Substantia nigra (tissue), 51 donors: ENCODE measurements at places on chromosomes 2 and 18.

GRCh38 chr2:239793836-239794235, 231.3 kb downstream of the NDUFA10 start:
- DNase-seq = no peak

DNA sequence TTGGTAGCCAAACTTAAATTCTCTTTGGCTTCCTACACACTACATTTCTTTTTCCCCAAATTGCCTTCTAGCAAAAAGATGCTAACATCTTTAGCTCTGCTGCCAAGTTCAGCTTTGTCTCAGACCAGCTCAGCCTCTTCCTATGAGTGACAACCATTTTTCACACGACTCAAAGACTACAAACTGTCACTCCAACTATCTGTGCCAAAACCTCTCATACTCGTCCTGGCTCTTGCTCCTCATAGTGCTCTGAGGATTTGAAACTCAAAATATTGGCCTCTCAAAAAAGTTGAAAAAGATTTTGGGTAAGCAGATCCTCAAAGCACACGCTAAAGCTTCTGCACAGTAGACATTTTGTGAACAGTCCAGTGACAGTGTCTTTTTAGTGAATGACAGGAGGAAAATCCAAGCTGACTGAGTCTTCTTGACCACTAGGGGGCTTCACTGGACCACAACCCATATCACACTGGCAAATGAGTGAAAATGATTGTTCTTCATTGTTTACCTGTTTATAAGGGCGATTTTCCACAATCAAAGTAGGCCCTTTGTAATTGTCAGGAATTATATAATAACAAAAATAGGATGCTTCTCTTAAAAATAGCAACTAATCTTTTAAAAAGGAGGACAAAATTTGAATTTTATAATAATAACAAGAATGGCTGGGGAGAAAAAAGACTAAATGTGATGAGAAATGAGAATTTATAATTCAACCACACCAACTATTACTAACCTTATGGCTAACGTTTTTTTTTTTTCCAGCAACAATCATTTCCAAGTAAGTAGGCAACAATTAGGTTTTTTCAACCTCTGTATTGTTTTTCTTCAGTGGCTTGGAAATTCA, 85.5 kb upstream of the PGAP1 start:
- DNase-seq = no peak

- DNase-seq = no peak
Observed at GRCh38 chr2:225177098-225177497, 134.8 kb upstream of the DOCK10 start.

DNA sequence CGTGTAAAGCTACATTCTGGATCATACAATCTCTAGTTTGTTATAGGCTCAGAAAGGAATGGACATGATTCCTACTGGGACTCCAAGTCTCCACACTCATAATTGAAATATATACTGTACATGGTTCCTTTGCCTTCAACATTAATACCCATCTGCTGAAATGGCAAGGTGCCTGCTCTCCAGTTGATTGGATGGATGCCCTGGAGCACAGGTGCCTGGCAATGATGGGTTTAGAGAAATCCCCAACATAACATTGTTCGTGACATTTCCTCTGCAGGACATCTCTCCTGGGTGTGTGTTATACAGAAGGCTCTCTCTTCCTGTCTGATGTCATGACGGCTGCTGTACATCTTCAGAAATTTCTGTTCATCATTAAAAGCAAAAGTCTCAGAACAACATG, 449.7 kb upstream of the CWC22 start:
- no peak for DNase-seq

DNA sequence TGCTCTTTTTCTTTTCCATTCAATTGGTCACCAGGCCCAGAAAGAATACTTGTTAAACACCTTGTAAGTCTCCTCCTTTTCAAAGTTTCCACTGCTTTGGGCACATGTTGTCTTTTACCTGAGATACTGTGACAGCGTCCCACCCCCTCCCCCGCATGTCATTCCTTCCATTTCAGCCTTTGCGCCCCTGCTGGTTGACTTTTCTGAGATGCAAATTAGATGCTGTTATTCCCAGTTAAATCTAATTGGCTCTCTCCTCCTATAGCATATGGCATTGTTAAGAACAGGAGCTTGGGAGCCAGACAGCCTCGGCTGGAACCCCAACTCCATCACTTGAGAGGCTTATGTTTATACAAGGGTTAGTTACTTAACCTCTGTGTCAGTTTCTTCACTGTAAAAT, 80.3 kb upstream of the GAREM1 start:
- no peak for DNase-seq

DNA sequence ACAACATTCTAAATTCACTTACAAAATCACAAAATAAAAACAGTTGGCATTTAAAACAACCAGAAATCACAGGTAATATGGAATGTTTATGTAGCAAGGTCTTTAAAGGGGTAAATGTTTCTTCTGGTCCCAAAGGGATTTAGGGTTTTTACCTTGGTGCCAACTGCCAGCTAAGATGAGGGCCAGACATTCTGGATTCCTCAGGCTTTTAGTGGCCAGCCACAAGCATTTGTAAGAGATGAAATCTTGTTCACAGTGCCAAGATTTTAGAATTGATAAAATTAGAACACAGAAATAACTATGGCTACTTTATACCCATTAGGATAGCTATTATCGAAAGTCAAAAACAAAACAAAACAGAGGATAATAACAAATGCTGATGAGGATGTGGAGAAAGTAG, 60.4 kb upstream of the CDKL4 start:
- DNase-seq = no peak

- DNase-seq = no peak
Observed at GRCh38 chr2:173159791-173160463, 84.3 kb downstream of the MAP3K20 start.

- DNase-seq = no peak
Observed at GRCh38 chr2:238716585-238716984, 131.3 kb upstream of the TWIST2 start.

DNA sequence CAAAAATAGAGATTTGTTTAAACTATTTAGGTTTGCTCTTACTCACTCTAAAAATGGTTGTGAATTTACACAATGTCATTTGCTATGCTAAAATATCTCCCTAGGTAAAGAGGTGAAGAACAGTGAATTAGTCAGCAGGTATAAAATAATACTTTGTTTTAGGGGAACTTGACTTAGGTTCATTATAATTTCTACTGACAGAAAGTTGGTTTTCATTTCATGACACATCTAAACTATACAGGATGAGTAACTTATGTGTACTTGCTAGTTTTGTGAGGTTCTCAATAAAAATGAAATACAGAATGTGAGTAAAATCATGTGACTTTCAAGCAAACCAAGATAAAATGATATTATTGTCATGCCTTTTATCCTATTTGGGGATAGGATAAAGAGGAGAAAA, 66.0 kb downstream of the DIS3L2 start:
- DNase-seq = no peak

DNA sequence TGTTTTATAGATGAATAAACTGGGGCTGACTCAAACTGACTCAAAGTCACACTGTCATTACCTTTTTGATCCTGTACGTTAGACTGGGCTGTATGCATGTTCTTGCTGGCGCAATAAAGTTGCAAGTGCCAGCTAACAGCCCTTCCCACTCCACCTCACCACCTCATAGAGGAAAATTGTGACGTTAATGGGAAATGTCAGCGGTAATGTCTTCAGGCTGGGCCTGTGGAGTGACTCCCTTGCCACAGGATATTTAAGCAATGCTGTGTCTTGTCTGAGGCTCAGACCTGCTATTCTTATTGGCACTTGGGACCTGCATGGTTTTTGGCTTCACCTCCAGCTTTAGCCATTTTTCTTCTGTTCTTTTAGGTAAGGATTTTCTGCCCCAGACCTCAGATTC, 25.2 kb upstream of the CASP10 start:
- peak; percentile 10 for DNase-seq

- no peak for DNase-seq
Observed at GRCh38 chr2:128633501-128633900, 314.8 kb upstream of the HS6ST1 start.

GRCh38 chr2:145256551-145256950, 736.6 kb upstream of the ZEB2 start:
- DNase-seq = no peak

GRCh38 chr2:45119855-45120254, 110.6 kb upstream of the SIX2 start:
- DNase-seq = no peak

- no peak for DNase-seq
Observed at GRCh38 chr2:120299561-120299960, 46.4 kb upstream of the INHBB start.

DNA sequence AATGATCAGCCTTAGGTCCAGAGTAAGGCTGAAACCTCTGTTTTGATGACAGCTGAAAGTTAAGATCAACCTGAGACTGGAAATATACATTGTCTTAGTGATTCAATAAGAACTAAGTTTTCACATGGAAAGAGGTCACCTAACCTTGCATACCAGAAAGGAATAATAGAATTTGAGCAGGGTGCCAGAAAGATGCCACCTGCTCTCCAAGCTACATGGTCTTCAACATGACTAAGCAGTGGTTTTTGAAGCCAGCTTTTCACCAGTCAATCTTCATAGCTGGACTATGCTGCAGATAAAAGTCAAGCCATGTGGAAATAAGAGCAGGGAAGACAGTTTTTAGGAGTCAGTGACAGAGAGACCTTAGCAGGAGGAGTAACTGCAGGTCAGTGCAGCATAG, 589.4 kb upstream of the SYT4 start:
- DNase-seq = no peak

- no peak for DNase-seq
Observed at GRCh38 chr18:7898181-7898580, 331.1 kb downstream of the PTPRM start.

- DNase-seq = no peak
Observed at GRCh38 chr2:212842544-212843185, 304.1 kb upstream of the ERBB4 start.

DNA sequence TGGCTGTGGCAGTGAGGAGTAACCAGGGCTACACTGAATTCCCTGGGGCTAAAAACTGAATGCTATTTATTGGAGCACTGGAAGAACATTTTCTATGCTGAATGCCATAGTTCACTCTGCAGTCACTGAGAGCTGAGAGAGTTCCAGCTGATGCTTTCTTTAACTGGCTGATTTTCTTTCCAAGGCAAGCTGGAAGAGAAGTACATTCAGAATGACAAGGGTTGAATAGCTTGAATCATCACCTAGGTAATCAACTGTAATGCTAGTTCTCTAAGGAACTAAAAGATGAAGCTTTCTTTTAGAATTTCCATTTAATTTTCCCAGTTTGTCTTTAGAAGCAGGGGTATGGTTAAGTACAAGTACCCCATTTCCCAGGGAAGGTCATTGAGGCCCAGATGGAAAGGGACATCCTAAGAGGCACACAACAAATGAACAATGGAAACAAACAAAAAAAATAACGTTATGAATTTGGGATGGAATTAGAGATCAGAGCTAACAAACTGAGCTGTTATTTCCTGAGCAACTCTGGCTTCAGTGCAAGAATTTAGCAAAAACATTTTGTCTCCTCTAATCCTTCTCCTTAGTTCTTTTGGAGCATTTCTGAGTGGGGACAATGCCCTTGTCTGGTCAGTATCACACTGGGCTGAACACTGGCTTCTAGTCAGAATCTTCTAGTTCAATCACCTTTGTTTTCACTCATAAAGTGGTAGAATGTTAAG, 132.8 kb upstream of the REG3A start:
- no peak for DNase-seq

DNA sequence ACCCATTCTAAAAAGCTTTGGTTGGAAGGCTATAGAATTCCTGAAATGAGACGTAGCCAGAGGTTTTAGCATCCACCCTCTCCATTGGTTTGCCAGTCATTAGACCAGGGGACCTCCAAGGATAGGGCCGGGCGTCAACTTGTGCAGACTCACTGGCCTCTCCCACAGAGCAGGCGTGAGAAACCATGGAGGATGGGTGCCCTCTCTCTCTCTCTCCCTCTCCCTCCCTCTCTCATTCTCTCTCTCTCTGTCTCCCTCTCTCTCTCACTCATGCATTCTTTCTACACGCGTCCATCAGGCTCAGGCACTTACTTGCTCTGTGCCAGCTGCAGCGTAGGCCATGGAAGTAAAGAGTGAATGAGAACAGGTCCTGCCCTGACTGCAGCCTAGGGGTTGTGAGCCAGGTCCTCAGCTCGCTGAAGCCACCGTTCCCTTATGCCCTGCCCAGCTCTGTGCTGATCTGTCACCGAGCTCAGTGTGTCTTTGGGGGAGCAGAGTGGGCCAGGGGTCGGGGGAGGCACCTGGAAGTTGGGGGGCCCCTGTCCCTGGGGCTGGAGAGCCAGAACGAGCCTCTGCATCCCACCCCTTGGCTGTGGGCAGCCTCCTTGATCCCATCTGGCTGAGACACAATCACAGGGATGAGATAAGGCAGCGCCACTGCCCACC, 304.4 kb upstream of the HS6ST1 start:
- no peak for DNase-seq

DNA sequence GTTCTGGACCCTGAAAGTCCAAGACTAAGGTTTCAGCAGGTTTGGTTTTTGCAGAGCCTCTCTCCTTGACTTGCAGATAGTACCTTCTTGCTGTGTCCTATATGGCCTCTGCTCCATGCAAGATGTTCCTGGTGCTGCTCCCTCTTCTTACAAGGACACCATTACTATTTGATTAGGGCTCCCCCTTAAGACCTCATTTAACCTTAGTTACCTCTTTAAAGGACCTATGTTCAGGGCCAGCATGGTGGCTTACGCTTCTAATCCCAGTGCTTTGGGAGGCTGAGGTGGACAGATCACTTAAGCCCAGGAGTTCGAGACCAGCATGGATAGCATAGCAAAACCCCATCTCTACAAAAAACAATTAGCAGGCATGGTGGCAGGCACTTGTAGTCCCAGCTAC, 179.0 kb downstream of the SLC39A10 start:
- DNase-seq = no peak

DNA sequence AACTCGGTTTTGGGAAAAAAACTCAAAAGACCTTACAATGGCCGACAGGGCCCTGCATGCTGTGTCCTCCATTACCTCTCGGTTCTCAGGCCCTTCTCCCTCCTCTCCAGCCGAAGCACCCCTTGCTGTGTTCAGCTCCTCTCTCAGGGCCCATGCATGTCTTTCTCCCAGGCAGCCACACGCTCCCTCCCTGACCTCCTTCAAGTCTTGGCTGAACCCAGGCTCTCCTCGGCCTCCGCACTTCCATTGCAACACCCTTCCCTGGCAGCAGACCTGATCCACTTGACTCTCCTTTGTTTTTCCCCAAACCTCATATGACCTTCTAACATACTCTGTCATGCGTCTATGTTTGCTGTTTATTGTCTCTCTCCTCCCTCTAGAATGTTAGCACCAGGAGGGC, 114.0 kb downstream of the CYP26B1 start:
- DNase-seq = no peak

DNA sequence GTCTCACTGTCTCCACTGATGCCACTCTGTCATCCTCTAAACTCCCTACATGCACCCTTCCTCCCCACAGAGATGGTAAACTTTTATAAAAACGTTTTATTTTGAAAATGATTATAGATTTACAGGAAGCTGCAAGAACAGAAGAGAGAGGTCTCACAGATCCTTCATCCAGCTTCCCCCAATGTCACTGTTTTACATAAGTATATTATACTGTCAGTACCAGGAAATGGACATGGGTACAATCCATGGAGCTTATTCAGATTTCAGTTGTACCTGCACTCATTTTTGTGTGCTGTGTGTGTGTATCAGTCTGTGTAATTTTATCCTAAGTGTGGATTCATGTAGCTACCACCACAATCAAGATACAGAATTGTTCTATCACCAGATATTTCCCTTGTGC, 46.7 kb upstream of the FOXI3 start:
- DNase-seq = no peak
